Activated naive CD4-positive, alpha-beta T cell treated with anti-CD3 and anti-CD28 coated beads, Interleukin-2, amount 50 U/mL, for 16 hours (primary cell): ENCODE measurements at places on chromosomes 2 and 18.

DNA sequence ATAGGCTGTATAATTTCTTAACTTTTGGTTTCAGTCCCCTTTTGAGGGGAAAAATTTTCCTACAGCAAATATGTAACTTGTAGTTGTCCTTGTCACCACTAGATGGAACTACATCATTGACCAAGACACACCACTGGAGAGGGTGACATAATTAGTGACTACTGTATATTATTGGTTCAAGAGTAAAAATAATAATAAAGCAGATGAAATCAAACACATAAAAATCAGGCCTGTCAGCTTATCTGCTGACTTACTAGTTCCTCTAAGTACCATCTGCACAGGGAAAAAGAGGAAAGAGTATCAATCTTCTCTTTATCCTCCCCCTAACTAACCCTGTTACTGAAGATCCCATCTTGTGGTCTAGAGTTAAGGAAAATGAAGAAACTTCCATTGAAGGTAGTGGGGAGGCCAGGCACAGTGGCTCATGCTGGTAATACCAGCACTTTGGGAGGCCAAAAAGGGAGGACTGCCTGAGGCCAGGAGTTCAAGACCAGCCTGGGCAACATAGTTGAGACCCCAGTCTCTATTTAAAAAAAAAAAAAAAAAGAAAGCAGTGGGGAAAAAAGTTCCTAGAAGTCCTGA, 29.6 kb upstream of the ENOSF1 start:
- no peak for DNase-seq

DNA sequence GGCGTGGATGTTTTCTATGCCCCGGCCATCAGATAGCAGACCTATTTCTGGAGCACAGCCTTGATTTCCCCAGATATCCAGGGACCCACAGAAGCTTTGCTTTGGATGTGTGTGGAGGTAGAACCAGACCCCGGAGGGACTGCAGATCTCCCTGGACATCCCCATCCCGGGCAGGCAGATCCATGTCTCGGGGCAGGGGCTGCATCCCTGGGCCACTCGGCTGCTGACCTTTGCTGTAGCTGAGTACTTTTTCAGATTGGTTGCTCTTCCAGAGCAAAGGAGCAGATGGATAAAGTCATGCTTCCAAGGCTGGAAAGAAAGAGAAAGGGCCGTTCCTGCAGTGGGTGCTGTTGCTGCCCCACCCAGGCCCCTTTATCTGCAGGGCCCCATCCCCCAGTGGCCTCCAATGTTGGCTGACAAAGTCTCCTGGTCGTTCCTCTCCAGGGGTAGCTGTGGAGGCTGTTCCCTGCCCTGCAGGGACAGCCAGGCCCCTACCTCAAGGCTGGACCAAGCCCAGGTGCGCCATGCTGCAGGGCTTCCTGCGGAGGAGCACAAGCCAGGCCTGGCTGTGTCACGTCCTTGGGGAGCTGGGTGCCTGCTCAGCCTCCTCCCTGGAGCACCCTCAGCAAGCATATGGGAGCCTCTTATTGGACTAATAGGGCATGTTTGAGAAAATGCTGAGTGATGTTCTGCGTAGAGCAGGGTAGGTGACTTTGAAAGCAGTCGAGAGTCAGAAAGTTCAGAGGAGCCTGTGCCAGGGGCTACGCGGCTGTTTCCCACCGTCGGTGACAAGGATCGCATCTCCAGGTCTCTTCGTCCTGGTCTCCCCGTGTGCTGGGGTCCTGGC, 68.4 kb downstream of the TPO start:
- DNase-seq, result no peak

- DNase-seq, result no peak
Observed at GRCh38 chr18:61448316-61448715, 115.1 kb downstream of the CDH20 start.

- no peak for DNase-seq
Observed at GRCh38 chr2:1827686-1828085, 83.4 kb upstream of the PXDN start.

GRCh38 chr18:43170586-43170985, 55.1 kb upstream of the RIT2 start:
- no peak for DNase-seq

- DNase-seq, result no peak
Observed at GRCh38 chr18:9140984-9141383, 4.4 kb downstream of the ANKRD12 start.

- DNase-seq, result no peak
Observed at GRCh38 chr2:112433932-112434730, 686 bp upstream of the RGPD8 start.

- DNase-seq, result no peak
Observed at GRCh38 chr2:96788442-96789244, 27.4 kb upstream of the CNNM3 start.

GRCh38 chr2:152238016-152238415, 62.5 kb upstream of the STAM2 start:
- DNase-seq, result no peak

DNA sequence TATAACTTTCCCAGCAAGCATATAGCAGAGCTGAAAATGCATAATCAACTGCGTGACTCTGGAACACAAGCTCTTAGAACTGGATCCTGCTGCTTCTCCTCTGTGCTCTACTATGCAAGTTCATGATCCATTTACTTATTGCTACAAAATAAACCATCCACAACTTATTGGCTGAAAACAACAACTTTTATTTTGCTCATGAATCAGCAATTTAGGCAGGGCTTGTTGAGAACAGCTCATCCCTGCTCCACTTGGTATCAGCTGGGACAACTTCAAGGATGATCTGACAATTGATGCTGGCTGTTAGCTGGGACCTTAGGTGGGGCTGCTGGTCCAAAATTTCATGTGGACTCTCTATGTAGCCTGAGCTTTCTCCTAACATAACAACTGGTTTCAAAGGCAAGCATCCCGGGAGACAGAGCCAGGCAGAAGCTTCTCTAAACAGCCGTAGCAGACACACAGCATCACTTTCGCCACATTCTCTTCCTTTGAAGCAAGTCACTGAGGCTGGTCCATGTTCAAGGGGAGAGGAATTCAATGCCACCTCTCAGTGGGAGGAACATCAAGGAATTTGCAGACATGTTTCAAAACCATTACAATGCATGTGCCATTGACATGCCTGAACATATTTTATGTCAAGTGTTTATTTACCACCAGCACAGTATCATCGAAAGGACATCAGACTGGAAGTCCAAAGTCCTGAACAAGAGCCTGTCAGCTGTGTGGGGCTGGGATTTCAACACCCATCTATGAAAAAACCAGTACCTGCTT, 153.1 kb upstream of the PKDCC start:
- no peak for DNase-seq

DNA sequence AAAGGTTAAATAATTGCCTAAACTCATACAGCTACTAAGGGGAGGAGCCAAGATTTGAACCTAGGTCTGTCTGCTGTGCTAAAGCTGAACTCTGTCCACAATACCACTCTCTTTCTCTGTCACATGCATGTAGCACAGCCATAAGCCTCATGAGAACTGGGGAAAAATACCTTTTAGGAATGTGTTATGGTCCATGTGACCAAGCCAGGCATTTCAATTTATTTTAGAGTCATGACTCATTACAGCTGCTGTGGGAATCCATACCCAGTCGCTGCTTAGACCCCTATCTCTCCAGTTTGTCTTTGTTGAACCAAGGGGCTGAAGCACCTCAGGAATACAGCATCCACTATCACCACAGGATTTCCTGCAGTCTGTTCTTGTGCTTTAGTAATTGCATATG, 200.0 kb upstream of the SIX3 start:
- no peak for DNase-seq

DNA sequence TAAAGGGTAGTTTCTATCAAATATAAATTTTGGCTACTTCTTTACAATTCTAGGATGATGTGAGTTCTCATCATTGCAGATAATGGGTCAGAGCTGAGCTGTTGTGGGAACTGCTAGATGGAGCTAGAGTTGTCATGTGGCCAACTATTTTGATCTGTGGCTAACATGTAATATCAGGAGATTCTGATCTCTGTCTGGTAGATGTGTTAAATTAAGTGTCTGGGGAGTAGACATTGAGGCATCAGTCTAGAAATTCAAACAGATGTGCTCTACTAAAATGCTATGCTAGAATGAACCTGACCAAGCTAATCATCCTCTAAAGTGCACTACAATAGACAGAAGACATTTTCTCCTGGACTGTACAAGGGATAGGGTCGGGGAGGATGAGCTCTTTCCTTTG, 30.3 kb upstream of the DARS1 start:
- DNase-seq, result no peak

DNA sequence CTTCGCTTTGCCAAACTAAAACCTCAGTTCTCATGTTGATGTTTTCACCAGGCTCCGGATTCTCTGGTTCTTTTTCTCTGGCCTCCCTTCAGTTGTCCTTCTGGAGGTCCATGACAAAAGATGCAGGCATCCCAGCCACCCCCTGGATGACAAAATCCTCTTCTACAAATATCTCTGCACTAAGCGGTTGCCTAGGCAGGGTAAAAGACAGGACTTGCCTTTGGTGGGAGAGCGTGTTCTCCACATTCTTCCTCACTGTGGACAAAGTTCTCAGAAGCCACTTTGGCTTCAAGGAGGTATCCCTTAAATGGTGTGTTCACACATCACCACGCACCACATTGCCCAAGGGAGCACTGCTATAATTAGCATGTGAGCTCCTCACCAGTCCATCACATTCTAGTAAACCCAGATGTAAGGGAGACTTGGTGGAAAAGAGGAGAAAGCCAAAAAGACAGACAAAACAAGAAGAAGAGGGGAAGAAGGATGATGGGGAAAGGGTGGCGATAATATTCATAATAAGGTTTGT, 23.6 kb upstream of the MRPL33 start:
- no peak for DNase-seq

- no peak for DNase-seq
Observed at GRCh38 chr2:207469451-207469850, 60.3 kb upstream of the CREB1 start.

- DNase-seq, result no peak
Observed at GRCh38 chr2:71962911-71963694, 184.6 kb downstream of the CYP26B1 start.

- DNase-seq, result no peak
Observed at GRCh38 chr2:65424391-65424790, 8.0 kb downstream of the SPRED2 start.

- no peak for DNase-seq
Observed at GRCh38 chr2:216210701-216211540, 101.8 kb downstream of the XRCC5 start.

- DNase-seq, result no peak
Observed at GRCh38 chr2:101310834-101311695, 2.6 kb upstream of the RNF149 start.

GRCh38 chr2:32697156-32697555, 69.3 kb downstream of the TTC27 start:
- DNase-seq, result no peak

DNA sequence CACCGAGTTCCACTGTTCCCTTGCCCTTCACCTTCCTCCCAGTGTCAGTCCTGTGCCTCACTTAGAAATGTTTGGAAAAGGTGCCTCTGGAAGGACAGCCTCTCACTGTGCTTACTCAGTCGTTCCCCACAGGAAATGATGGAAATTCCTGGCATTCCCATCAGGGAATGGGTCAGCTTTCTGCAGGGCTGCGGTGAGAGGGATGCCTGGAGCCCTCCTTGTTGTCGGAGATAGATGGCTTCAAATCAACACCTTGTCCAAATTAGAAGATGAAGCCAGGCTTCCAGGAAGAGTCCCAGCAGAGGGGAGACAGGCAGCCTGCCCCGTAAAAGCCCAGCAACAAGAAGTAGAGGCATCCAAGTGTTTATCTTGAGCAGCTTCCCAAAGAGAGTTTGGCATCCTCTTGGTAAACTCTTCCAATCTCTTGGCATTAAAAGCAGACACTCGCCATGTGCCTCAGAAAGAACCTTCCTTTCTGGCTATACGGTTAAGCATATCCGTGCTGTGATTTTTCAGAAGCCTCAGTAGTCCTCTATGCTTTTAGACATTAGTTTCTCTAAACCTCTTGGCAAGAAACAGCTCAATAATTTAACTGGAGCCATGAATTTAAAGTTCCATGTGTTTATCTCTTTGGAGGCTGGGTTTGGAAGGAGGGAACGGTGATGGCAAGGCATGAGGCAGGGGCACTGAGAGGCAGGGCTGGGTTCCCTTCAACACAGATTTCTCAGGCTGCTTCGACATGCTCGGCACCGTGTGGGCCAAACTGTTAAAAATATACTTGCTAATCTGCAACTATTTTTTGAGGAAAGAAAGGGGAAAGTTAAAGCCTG, 25.1 kb downstream of the COLEC12 start:
- no peak for DNase-seq

DNA sequence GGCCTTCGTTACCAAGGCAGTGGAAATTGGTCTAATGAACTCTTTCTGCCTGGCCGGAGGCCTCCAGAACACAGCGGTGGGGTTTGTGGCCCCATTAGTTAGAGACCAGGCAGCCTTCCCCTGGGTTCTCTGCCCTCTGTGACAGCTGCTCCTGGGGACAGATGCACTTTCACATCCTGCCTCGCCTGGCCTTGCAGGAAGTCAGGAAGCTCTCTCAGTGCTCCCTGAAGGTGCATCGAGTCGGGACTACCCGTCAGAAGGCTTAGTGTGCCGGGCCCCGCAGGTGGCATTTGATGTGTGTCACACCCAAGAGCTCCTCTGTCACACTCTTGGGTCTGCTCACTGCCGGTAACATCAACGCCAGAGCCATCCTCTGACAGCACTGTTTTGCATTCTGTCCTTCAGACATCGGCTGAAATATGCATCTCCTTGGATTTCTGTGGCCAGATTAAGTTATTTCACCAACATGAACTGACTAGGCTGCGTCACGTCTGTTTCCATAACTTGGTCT, 158.3 kb downstream of the LDLRAD4 start:
- DNase-seq, result peak; percentile 67

DNA sequence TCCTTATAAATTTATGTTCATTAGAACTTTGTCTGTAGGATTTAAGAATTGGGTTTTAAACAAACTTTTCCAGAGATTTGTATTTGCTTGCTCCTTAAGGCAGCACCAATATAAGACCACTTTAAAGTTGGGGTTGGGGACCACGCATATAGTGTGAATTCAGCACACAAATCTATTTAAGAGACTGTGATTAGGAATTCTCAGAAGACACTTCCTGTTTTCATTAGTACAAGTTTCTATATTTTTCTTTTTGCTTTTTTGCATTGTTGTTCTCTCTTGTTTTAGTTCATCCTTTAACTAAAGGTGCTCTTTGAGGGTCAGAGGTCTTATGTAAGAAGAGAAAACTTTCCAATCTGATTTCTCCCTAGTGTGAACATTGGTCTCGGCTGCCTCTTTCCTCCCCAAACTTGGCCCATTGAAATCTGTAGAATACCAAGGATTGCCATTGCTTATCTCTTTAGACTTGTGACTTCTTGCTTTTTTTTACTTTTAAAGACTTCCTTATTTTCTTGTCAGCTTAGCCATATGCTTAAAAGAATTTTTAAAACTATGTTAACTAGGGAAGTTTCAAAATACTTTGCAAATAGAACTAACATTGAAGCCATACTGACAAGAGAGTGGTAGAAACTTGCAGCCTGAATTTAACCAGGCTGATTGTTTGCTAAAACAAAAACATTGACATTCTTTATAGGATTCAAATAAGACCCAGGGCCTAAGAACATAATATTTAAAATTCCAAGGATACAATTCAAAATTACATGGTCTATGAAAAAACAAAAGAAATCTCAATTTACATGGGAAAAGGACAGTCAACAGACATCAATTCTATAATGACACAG, 264.1 kb upstream of the FN1 start:
- no peak for DNase-seq
